ENCODE measurements at places on chromosomes 4 and X.

DNA sequence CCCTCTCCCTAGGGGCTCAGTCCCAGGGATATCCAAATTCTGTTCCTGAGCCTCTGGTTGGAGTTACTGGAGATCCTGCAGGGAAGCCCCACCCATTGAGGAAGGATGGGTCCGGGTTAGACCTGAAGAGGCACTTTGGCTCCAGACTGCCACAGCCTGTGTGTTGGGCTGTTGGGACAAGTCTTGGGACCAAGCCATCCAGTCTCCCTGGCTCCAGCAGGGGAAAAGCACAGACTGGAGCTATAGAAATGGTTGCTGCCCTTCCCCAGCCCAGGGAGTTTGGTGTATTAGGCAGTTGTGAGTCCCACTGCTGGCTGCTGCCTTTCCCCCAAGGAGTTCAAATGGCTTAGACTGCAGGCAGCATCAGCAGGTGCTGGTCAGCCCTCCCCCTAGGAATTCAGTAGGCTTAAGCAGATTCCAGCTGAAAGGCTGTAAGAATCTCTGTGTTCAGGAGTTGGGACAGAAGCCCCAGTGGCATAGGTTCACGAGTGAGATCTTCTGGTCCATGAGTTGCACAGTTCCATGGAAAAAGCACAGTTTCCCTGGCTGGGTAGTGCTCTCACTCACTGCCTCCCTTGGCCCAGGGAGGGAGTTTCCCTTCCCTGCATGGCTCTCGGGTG is 344.0 kb upstream of the EPHA5 start:
- no peak for DNase-seq

- peak; percentile 19 for DNase-seq
Observed at GRCh38 chrX:15854080-15854655, 445 bp downstream of the AP1S2 start.

DNA sequence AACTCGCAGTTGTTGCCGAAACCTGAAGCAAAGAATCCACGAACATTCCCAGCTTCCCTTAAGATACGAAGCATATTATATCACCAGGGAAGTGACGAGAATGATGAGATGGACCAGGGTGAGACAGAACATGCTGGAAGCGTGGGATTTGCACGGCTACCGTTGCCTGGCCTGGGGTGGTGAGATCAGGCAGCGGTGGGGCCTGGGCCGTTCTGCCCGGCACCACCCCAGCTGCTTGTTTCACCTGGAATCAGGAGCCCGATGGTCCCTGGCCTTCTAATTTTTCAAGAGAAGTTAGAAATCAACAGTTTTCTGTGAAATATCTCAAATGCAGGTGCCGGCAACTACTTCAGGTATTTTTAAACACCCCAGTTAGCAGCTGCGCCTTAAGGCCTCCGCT is 5.7 kb downstream of the CLDN22 start:
- DNase-seq, result no peak

GRCh38 chr4:126604268-126604867 is 1028.4 kb upstream of the INTU start:
- no peak for DNase-seq

All from naive thymus-derived CD4-positive, alpha-beta T cell (primary cell).